ENCODE measurements at places on chromosomes 2 and 18.

- DNase-seq: no peak
These were observed 7.4 kb upstream of the MBOAT2 start for GRCh38 chr2:9010866-9011265.

DNA sequence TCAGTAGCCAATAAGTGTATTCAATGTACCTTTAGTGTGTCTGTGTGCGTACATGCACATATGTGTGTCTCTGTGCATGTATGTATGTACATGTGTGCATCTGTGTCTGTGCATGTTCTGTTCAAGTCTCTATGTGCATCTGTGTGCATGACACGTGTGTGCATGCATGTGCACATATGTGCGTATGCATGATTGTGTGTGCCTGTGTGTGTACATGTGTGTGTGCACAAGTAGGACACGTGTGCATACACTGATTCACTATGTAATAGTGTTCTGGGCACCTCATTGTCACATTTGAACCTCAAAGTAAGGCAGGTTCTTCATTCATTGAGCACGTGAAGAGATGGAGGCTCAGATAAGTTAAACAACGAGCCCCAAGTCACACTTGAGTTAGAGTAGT is 142.6 kb upstream of the COPS8 start:
- DNase-seq: no peak

GRCh38 chr2:46645681-46646162 is 166.4 kb downstream of the TMEM247 start:
- no peak for DNase-seq

GRCh38 chr2:113391073-113391472 is 46.4 kb upstream of the ZNG1B start:
- DNase-seq: no peak

GRCh38 chr2:64291181-64291580 is 147.0 kb upstream of the PELI1 start:
- no peak for DNase-seq

DNA sequence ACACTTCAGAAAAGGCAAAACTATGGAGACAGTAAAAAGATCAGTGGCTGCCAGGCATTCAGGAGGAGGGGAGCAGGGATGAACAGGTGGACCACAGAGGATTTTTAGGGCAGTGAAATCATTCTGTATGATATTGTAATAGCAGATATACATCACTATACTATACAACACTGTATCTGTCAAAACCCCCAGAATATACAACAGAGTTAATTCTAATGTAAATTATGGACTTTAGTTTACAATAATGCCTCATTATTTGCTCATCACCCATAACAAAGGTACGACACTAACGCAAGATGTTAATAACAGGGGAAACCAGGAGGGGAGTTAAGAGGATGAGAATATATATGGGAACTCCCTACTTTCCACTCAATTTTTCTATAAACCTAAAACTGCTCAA is 28.8 kb downstream of the MAP3K2 start:
- DNase-seq: no peak
